ENCODE measurements at places on chromosomes 12 and 14. TPM values are rescaled to one million over a fixed set of nuclear protein-coding genes. Genes with fewer than 3 reads are reported as not detected.

KRT83 gene
- polyA plus RNA-seq, result not detected

PMEL gene
- polyA plus RNA-seq, result 1.6 TPM

MYH6 gene
- not detected for polyA plus RNA-seq

MIP gene
- not detected for polyA plus RNA-seq

MSI1 gene
- polyA plus RNA-seq, result not detected

SERPINA5 gene
- not detected for polyA plus RNA-seq

NAV3 gene
- 29.8 TPM for polyA plus RNA-seq

CDH24 gene
- polyA plus RNA-seq, result 10.1 TPM

A2M gene
- polyA plus RNA-seq, result 0.48 TPM

GALNT16 gene
- 1.6 TPM for polyA plus RNA-seq

ENTPD5 gene
- polyA plus RNA-seq, result 11.4 TPM

GSC gene
- not detected for polyA plus RNA-seq

DEPDC4 gene
- polyA plus RNA-seq, result 1.3 TPM

TMEM132D gene
- polyA plus RNA-seq, result not detected

FZD10 gene
- polyA plus RNA-seq, result not detected

TAS2R31 gene
- 0.60 TPM for polyA plus RNA-seq

GPR135 gene
- 2.4 TPM for polyA plus RNA-seq

TMEM30B gene
- 0.24 TPM for polyA plus RNA-seq

PRR4 gene
- 4.3 TPM for polyA plus RNA-seq

TSHR gene
- not detected for polyA plus RNA-seq

OAS3 gene
- 9.3 TPM for polyA plus RNA-seq

TRAFD1 gene
- polyA plus RNA-seq, result 71.2 TPM

ABCD2 gene
- polyA plus RNA-seq, result not detected

TAS2R46 gene
- polyA plus RNA-seq, result not detected

ACSM4 gene
- polyA plus RNA-seq, result not detected

ZNF385A gene
- polyA plus RNA-seq, result 2.8 TPM

ACVR1B gene
- 16.4 TPM for polyA plus RNA-seq

NGB gene
- not detected for polyA plus RNA-seq

FIGNL2 gene
- 0.26 TPM for polyA plus RNA-seq

COX8C gene
- not detected for polyA plus RNA-seq

INHBC gene
- polyA plus RNA-seq, result not detected

STYX gene
- 13.1 TPM for polyA plus RNA-seq

AHNAK2 gene
- polyA plus RNA-seq, result 10.5 TPM

C12orf54 gene
- polyA plus RNA-seq, result not detected

BDKRB1 gene
- 215 TPM for polyA plus RNA-seq

CCDC59 gene
- 16.3 TPM for polyA plus RNA-seq

SNX6 gene
- polyA plus RNA-seq, result 120 TPM

COCH gene
- 0.19 TPM for polyA plus RNA-seq

TPH2 gene
- 0.04 TPM for polyA plus RNA-seq

RNFT2 gene
- polyA plus RNA-seq, result 2.1 TPM

SLCO1A2 gene
- not detected for polyA plus RNA-seq

LRTM2 gene
- not detected for polyA plus RNA-seq

MBD6 gene
- 4.9 TPM for polyA plus RNA-seq

LALBA gene
- not detected for polyA plus RNA-seq

SENP1 gene
- 23.4 TPM for polyA plus RNA-seq

HELB gene
- 2.0 TPM for polyA plus RNA-seq

CTSG gene
- not detected for polyA plus RNA-seq

USP15 gene
- 36.9 TPM for polyA plus RNA-seq

TAS2R8 gene
- 0.06 TPM for polyA plus RNA-seq

VRTN gene
- not detected for polyA plus RNA-seq

RAB3IP gene
- 2.6 TPM for polyA plus RNA-seq

SMCO2 gene
- polyA plus RNA-seq, result 0.14 TPM

OTUB2 gene
- 2.1 TPM for polyA plus RNA-seq

Data from AG04450 (cell line).